ENCODE measurements at places on chromosomes 13 and 19.

- DNase-seq: peak; percentile 66
Observed at GRCh38 chr13:99307648-99308339, 595 bp upstream of the GPR183 start.

- DNase-seq: no peak
Observed at GRCh38 chr13:109160357-109160756, 530.9 kb downstream of the MYO16 start.

- peak; percentile 72 for DNase-seq
Observed at GRCh38 chr19:32570081-32570785, 10.8 kb upstream of the PDCD5 start.

- DNase-seq: no peak
Observed at GRCh38 chr13:48496271-48497161, 36.4 kb downstream of the RCBTB2 start.

GRCh38 chr19:10173527-10173926 lies 21.2 kb downstream of the DNMT1 start:
- no peak for DNase-seq

DNA sequence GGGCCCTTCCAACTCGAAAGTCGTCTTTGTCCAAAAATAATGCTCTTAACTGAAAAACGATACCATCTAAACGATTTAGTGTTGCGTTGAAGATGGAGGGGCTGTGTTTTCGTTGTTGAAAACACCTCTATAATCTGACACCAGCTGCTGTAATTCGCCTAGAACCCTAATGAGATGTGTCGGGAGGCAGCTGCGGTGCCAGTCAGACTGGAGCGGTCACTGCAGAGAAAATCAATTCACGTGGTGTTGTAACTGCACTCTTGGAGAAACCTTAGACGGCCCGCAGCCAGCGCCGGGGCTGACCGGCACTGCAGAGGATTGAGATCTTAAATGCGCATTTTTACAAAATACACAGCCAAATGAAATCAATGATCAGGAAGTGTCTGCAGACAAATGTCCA lies 339.1 kb downstream of the ZNF536 start:
- DNase-seq: no peak

DNA sequence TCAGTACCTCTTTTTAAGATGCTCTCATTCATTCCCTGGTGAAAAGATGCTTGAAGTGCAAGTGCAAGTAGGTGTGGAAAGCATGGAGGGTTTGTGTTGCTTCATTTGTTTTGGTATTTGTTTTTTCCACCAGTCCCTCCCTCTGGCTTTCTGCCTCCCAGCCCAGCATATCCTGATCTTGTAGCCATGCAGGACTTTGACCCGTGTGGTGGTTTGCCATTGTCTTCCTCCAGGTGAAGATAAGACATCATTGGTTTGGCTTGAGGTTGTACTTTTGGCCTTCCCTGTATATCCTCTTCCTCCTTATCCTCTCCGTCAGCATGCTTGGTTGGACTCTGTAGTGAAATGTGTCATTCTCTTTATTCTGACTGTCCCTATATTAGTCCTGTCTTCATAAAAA lies 9.1 kb downstream of the SPINT2 start:
- DNase-seq: no peak

DNA sequence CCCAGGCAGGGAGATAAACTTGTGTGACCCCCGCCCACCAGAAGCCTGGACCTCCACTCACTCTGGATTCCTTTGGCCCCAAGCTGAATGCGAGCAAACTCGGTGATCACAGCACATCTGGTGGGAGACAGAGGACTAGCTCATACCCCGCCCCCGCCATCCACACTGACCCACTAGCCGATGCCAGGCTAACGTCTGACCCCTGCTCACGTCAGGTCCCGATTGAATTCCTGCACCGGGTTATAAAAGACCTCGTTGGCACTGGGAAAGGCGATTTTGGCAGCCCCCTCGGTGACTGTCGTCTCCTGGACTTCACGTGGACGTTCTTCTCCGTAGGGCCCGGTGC lies 631 bp downstream of the TRMT1 start:
- no peak for DNase-seq

DNA sequence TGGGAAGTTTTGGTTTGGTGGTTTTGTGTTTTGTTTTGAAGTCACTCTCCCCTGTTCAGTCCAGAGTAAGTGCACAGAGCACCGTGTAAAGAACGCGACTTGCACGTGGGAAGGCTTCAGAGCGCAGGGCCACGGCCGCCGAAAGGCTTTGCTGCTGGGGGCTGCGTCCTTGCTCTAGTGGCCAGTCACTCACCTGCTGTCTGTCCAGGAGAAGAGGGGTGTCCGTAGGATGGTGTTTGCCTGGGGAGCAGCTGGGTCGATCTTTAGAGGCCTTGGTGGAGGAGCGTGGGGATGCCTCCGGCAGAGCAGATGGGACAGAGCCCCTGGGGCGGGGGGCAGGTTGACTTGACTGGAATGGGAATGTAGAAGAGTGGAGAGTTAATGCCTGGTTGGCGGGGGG lies 116.6 kb upstream of the MCF2L start:
- no peak for DNase-seq

DNA sequence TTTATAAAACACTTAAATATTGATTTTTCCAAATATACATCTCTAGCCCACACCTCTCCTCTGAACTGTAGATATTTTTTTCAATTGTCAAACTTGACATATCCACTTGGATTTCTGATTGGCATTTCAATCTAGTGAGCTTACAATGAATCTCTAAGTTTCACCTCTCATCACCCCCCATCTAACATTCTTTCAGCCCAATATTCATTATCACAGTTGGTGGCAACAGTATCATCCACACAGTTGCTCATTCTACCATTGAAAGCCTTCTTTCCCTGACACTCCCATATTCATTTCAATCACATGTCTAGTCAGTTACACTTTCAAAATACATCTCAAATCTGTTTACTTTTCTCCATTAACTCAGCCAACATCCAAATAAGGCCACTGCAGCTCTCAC lies 385.2 kb downstream of the PCDH20 start:
- DNase-seq: no peak

GRCh38 chr13:73365252-73365651 lies 306.4 kb downstream of the KLF5 start:
- no peak for DNase-seq

DNA sequence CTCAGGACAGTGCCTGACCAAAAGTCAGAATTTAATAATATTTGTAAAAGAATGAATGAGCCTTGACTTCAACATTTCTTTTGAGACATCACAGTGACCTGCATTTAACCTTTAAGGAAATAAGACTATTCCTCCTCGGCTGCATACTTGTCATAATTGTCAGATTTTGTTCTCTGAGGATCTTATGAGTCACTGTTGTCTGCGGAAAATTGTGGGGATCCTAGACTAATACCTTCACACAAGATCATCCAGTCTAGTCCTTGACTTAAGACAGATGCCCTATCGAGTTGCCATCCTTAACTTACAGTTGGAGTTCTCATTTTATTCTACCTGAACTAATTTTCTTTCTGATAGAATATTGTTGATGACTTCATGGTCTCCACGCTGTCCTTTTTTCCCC lies 198.4 kb downstream of the DLEU7 start:
- peak; percentile 60 for DNase-seq

- no peak for DNase-seq
Observed at GRCh38 chr13:97535614-97536013, 101.6 kb downstream of the RAP2A start.

DNA sequence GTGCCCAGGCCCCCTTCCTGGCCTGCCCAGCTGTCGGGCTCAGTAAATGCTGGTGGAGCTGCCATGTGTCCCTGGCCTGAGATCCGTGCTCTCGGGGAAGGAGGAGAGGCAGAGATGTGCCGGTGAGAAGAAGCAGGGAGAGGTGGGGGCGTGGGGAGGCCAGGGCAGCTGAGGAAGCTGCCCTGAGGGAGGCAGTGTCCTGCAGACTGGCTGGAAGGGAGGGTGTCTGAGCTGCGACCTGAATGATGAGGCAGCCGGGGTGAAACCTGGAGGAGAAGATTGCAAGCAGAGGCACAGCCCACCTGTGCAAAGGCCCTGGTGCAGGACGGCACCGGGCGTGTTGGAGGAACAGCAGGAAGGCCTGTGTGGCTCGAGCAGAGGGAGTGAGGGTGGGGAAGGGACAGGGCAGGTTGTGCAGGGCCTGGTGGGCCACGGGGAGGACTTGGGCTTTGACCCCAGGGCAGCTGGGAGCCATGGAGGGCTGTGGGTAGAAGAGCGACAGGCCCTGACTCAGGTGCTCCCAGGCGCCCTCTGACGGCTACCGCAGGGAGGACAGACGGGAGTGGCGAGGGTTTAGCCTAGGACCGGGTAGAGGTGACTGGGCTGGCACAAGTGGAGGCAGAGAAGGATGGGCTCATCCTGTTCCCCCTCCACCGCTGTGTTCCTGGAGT lies 14.0 kb upstream of the CELF5 start:
- peak; percentile 76 for DNase-seq

- peak; percentile 26 for DNase-seq
Observed at GRCh38 chr19:43306097-43306496, 36.8 kb upstream of the PSG9 start.

GRCh38 chr19:35167251-35168119 lies 12.9 kb downstream of the FXYD5 start:
- DNase-seq: no peak

DNA sequence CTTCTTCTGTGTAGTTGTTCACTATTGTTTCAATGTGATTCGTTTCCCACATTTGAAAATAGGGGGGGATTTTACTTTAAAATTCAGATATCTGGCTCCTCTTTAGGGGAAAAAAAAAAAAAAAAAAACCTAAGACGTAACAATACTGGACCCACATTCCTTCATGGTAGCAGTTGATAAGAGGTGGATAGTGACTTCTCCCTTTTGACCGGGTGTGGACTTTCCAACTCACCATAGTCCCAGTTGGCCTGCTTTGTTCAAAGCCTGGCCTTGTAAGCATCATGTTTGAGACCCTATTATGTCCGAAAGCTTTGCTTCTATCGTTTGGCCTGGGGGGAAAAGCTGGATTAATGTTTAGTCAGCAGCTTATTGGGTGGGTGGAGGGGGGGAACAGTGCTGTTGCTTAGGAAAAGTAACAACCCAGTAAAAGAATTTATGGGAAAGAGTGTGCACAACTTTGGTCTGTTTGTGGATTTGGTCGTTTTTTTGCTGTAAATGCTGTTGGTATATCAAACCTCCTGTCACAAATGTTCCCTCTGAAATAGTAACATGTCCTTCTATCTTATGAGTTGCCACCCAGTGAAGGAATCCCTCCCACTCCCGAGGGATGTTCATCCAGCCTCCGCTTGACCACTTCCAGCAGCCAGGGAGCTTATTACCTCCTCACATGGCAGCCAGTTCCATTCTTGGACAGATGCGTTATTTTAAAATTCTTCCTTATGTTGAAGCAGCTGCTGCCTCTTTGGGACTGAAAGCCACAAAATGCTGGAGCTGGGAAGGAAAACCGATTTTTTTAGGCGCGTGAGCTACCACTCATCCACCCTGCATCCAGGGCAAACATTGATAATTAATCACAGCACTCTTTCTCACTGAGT lies 10.4 kb downstream of the SAMD4B start:
- peak; percentile 54 for DNase-seq

DNA sequence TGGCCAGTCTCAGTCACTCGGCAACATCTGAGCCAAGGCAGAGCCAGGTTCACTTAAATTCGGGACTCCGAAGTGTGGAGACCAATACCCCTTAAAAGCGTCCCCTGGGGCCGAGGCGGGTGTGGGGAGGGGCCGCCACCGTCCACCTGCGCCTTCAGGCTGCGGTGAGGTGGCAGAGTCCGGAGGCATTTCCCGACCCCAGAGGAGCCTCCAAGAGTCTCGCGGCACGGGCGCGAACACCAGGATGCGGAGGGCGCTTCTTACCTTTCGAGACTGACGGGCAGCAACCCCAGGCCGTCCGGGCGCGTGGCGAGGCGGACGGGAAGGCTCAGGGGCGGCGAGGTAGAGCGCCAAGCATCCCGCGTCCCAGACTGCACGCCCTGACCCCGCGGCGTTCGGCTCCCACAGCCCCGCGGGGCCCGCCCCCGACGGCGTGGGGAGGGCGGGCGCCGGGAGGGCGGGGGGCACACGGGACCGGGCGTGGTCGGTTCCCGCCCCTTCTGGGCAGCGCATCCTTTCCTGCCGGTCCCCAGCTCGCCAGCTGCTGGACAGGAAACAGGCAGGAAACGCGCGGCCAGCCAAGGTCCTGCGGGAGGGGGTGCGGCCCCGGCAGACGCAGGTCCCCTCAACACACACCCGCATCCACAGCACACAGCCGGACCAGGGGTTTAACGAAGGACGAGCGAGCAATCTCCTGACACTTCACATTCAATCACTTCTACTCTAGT lies at the start of gene THSD1:
Gene THSD1 (minus strand): TSS at position 406 of the 728 bp plus-strand sequence. CDS start 3,572 bp downstream, outside the sequence.
- DNase-seq: peak; percentile 93

- no peak for DNase-seq
Observed at GRCh38 chr13:98834254-98834960, 81.9 kb upstream of the SLC15A1 start.

DNA sequence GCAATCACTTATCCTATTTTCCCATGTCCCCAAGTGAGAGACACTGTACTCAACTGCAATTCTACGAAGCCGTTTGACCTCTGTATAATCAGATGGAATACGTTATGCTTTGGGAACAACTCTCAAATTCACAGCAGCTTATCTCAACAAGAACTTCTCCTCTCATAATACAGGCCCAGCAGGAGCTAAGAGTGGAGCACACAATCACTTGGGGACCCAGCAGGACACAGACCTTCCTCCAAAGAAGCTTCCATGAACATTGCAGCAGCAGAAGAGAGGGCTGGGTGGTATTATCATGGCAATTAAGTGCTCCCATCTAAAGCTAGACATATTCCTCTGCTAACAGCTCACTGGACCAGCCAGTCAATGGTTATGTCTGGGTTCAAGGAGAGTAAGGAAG lies 428.3 kb upstream of the MIR17HG start:
- DNase-seq: no peak

DNA sequence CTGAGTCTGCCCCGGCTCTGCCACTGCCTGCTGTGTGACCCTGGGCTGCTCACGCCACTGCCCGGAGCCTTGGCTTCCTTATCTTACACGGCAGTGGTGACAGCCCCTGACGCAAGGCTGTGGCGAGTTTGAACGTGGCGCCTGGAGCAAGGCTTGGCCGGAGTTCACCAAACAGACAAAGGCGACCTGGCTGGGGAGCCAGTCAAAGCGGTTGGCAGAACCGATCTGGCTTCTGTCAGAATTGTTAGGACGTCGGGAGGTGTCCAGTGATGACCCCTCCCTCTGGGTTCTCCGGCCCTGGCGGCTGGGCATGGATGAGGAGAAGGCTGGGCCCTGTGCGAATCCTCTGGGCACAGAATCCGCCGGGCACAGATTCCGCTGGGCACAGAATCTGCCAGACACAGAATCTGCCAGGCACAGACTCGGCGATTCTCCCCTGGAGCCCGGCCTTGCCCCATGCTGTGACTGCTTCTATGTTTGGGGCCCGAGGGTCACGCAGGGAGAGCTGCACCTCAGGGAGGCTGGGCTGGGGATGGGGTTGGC lies 11.7 kb upstream of the TMEM255B start:
- no peak for DNase-seq

GRCh38 chr13:52053460-52053859 lies 29.0 kb downstream of the UTP14C start:
- peak; percentile 13 for DNase-seq

GRCh38 chr13:99332456-99332855 lies 25.3 kb upstream of the GPR183 start:
- DNase-seq: no peak

- peak; percentile 80 for DNase-seq
Observed at GRCh38 chr19:53424968-53425597, 6.7 kb upstream of the ZNF761 start.
